Stimulated activated CD4-positive, alpha-beta T cell treated with anti-CD3 and anti-CD28 coated beads, Interleukin-12 subunit alpha, Interleukin-12 subunit beta, amount 100 ng/mL, for 4 hours (primary cell): ENCODE measurements at places on chromosomes 3 and 15.

- no peak for DNase-seq
These were observed 88.8 kb downstream of the CPN2 start for GRCh38 chr3:194262176-194262924.

- no peak for DNase-seq
These were observed 2.6 kb upstream of the ZSCAN2 start for GRCh38 chr15:84598250-84598649.

DNA sequence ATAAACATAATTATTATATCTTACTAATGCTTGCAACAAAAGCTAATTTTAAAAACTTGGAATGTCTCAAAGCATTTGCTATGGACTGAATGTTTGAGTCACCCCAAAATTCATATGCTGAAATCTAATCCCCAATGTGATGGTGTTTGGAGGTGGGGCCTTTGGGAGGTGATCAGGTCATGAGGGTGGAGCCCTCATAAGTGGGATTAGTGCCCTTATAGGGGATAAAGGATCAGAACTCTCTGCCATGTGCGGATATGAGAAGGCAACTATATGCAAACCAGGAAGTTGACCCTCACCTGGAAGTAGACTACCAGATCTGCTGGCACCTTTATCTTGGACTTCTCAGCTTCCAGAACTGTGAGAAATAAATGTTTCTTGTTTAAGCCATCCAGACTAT is 137.7 kb downstream of the LIPC start:
- no peak for DNase-seq

- no peak for DNase-seq
These were observed 209.4 kb downstream of the RPLP1 start for GRCh38 chr15:69661871-69662644.

DNA sequence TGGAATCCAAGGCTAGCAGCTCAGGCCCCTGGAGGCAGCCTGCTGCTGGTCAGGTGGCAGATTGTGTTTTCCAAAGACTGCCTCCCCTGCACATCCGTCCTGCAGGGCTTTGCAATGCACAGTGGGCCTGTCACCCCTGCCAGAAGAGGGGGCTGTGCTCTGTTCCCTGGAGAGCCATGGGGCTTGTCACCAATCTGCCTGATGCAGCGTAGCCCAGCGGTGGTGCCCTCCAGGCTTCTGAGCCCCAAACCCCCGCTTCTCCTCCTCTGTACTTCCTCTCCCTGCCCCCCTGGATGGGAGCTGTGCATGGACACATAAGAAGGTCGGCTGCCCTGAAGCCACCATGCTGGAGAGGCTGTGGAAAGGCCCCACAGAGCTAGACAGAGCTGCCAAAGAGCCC is 10.0 kb upstream of the PLXNA1 start:
- no peak for DNase-seq

DNA sequence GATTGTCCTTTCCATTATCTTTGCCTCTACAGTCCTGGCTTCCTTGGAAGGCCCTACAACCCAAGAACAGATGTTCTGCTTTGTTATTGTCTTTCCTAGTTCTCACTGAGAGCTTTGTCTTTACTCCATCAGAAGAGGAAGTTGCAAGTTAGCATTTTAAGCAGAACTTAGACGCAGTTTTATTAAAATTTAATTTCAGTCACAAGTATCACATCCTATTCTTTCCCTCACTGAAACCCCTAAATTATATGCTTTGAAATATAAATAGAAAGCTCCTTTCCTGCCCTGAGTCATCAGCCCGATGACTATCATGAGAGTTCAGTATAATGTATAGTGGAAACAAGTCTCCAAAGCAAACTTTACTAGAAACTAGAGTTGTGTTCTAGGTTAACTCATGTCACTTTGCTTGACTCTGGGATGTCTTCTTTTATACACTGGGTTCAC is 291.2 kb upstream of the RBMS3 start:
- DNase-seq, result no peak

- no peak for DNase-seq
These were observed 4.1 kb downstream of the RASGRP1 start for GRCh38 chr15:38560456-38560926.

- no peak for DNase-seq
These were observed 98.4 kb upstream of the CTDSPL start for GRCh38 chr3:37763309-37763708.

- no peak for DNase-seq
These were observed 85.2 kb downstream of the FAM174B start for GRCh38 chr15:92570391-92570790.

- no peak for DNase-seq
These were observed 28.6 kb downstream of the CGGBP1 start for GRCh38 chr3:88030210-88030609.

- DNase-seq, result no peak
These were observed 44.6 kb downstream of the HACD2 start for GRCh38 chr3:123540285-123540684.

DNA sequence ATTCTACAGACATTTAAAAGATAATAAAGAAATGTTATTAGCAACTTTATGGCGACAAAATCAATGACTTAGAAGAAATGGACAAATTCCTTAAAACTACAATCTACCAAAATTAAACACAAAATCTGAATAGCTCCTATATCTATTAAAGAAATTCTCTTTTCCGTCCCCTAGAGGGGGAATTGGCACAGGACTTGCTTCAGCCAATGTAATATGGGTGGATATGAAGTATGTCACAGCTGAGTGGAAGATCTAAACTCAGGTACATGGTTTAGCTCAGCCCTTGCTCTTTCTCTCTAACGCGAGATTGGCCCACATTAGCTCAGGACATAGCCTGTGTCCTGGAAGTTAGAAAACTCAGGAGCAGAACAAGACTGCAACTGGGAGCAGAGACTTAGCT is 79.3 kb downstream of the DNAH12 start:
- no peak for DNase-seq

DNA sequence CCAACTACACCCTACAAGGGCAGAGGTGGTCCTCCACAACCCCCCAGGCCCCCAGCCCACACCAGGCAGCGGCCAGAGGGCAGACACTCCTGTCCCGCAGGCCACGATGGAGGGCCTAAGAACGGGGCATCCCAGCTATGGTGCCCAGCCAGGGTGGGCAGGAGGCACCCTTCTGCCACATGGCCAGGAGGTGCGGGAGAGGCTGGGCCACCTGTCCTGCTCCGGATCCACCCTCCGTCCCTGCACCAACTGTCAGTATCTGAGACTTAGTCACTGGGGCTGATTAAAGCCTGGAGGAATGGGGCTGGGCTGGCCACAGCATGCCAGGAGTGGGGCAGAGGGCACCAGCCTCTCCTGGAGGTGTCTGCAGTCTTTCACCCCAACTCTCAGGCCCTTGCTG is 37.9 kb downstream of the TNK2 start:
- DNase-seq, result no peak

- no peak for DNase-seq
These were observed 105.7 kb downstream of the TPRA1 start for GRCh38 chr3:127484601-127485388.

DNA sequence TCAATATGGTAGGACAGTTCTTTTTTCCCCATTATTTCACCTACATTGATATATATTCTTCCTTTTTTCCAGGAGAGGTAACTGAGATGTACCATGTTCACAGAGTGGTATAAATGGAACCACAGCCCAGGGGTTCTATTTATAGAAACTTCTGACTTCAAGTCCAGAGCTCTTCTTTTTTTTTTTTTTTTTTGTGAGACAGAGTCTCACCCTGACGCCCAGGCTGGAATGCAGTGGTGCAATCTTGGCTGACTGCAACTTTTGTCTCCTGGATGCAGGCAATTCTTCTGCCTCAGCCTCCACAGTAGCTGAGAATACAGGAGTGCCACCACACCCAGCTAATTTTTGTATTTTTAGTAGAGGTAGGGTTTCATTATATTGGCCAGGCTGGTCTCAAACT is 267.1 kb upstream of the TPRG1 start:
- DNase-seq, result no peak

- no peak for DNase-seq
These were observed 66.7 kb upstream of the GOLGA8B start for GRCh38 chr15:34650177-34650576.

DNA sequence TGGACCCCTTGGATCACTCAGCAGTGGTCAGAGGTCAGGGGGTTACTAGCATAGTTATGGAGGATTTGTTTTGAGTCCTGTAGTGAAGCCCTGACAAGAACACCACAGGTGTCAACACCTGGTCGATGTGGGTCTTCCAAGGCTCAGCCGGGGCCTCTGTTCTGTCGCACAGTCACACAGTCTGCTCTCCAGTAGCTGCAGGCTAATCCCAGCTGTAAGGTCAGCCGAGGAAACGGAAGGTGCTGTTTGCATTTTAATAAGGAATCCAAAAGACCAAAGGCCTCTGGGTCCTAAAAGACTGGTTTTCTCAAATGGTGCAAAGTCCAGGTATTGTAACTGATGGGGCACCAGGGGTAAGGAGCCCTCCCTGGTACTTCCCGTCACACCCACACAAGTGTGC is 71.7 kb downstream of the RPLP1 start:
- DNase-seq, result no peak

DNA sequence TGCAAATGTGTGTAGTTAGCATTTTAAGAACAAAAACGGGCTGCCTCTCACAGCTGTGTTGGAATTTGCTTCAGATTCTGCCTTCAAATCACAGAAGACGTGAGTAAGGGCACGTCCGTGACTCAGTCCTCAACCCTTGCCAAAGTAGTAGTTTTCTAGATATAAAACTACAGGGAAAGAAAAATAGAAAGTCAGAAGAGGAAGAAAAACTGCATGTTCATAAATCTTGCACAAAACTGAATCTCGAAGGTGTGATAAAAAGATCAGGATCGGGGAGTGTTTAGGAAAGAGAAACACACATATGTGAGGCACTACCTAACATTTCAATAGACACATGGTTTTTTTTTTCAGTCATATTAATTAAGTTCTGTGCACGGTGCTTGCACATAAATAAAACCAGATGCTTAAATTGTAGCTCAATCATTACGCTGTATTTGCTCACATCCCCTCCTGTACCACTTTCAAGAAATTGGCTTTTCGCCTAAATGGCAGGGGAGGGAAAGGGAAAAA is 71.7 kb downstream of the P3H2 start:
- no peak for DNase-seq

DNA sequence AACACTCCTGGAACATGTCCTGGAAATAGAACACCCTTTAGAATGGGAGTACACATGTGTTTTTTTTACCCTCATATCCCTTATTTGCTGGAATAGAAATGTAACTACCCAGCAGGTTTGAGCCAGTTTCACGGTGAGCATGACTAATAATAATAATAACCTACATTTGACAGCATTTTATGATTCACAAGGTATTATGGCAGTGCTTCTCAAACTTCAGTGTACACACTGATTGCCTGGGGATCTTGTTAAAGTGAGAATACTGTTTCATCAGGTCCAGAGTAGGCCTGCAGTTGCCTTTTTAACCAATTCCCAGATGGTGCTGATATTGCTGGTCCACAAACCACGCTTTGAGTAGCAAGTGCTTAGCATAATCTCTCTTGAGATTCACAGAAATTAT is 63.9 kb downstream of the NFKBIZ start:
- DNase-seq, result no peak

GRCh38 chr3:149273096-149273751 is 51.6 kb upstream of the CP start:
- no peak for DNase-seq

- DNase-seq, result no peak
These were observed 19.1 kb downstream of the CSRNP1 start for GRCh38 chr3:39134305-39134704.

- no peak for DNase-seq
These were observed 39.3 kb upstream of the CEMIP start for GRCh38 chr15:80739919-80740318.

DNA sequence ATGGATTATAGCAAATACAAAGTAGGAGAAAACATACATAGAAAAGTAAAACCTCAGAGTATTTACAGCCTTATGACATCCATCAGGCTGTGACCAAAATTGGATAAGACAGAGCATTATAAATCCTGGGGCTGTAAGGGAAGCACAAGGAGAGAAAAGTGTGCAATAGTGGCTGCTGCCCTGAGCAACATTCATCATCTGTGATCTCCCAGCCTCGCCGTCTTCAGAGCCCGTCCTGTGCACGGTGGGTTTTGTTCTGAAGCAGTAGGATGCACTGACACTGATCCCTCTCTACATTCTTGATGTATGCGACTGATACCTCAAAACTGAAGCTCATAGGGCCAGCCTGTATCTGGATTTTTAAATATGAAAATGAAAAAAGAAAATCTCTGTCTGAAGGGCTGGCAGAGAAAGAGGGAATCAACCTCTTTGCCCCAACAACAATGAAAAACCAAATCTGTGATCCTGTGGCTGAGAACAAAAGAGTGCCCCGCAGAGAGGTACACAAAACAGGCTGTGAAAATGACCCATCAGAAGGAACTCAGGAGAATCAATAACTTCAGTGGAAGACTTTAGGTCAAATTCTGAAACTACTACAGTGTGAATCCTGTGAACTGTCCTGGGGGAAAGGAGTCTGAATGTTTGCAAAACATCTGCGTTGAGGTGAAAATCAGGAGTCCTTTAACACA is 8.2 kb upstream of the RTP4 start:
- no peak for DNase-seq
